ENCODE measurements at places on chromosomes 7 and 10. TPM values are rescaled to one million over a fixed set of nuclear protein-coding genes. Genes with fewer than 3 reads are reported as not detected.

Gene FBXO24
- total RNA-seq: 0.78 TPM

Gene SSBP1
- 108 TPM for total RNA-seq

Gene GRID1
- total RNA-seq: not detected

- no peaks in the 10 kb centered on the region for H3K36me3 ChIP-seq
- H3K4me1 ChIP-seq: peaks cover 7% of the 10 kb centered on the region
- DNase-seq: no peak
- no peak overlapping the region for H3K4me3 ChIP-seq
- no peaks in the 10 kb centered on the region for H3K27me3 ChIP-seq
Observed at GRCh38 chr7:75843613-75844116, 30.1 kb upstream of the CCL24 start.

DNA sequence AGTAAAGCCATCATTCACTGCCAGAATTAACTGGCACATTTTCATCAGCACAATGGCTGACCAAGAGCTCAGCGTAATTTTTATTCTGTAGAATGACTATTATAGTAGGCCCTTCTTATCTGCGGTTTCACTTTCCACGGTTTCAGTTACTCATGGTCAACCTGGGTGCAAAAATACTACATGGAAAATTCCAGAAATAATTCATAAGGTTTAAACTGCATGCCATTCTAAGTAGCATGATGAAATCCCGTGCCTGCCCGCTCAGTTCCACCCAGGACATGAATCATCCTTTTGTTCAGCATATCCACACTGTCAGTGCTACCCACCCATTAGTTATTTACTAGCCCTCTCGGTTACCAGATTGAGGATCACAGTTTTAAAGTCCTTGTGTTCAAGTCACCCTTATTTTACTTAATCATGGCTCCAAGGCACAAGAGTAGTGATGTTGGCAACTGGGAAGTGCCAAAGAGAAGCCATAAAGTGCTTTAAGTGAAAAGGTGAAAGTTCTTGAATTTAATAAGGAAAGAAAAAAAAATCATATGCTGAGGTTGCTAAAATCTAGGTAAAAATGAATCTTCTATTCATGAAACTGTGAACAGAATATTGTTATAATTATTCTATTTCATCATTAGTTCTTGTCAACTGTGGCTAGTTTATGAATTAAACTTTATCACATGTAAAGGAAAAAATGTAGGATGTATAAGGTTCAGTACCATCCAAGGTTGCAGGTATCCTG lies 204.9 kb downstream of the DOCK4 start:
- H3K4me3 ChIP-seq: no peak overlapping the region
- no peaks in the 10 kb centered on the region for H3K4me1 ChIP-seq
- no peaks in the 10 kb centered on the region for H3K27me3 ChIP-seq

DNA sequence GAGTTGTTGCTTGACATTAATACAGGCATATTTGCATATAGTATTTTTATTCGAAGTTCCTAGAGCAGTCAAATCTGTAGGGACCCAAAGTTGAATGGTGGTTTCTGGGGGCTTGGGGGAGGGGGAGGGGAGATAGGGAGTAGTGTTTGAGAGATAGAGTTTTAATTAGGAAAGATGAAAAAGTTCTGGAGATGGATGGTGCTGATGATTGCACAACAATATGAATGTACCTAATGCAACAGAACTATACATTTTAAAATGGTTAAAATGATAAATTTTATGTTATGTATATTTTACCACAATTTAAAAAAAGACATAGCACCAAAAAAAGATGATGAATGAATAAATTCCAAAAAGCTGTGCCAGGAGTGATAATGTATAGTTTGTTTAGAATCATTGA lies 41.8 kb downstream of the STK31 start:
- no peaks in the 10 kb centered on the region for H3K36me3 ChIP-seq
- no peak for DNase-seq
- H3K27ac ChIP-seq: no peak overlapping the region
- no peak overlapping the region for H3K4me3 ChIP-seq
- no peaks in the 10 kb centered on the region for H3K27me3 ChIP-seq
- no peaks in the 10 kb centered on the region for H3K4me1 ChIP-seq

DNA sequence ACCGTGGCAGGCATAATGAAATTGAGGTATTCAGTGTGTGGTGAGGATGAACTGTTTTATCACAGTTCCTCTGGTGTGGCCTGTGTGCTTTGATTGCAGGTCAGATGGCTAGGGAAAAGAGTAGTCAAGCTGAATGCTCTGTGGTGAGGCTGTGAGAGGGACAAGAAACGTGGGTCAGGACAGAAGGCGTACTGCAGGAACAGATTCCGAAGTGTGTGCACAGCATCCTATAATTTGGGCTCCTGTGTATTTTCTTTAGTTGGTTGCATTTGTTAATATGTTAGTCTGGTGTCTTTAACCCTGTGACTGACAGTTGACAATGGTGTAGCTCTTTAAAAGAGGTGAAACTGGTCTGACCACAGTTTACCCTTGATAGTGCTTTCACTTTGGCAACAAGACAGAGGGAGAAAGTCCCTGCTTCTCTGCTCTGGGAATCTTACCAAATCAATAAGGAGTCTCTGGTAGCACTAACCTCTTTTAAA lies 76.5 kb downstream of the AUTS2 start:
- H3K4me3 ChIP-seq: no peak overlapping the region
- no peaks in the 10 kb centered on the region for H3K27me3 ChIP-seq
- H3K4me1 ChIP-seq: no peaks in the 10 kb centered on the region
- DNase-seq: no peak
- no peaks in the 10 kb centered on the region for H3K36me3 ChIP-seq
- no peak overlapping the region for H3K27ac ChIP-seq

- H3K27me3 ChIP-seq: no peaks in the 10 kb centered on the region
- H3K4me3 ChIP-seq: no peak overlapping the region
- peaks cover 53% of the 10 kb centered on the region for H3K36me3 ChIP-seq
Observed at GRCh38 chr10:97229322-97230015, 43.7 kb upstream of the SLIT1 start.

GRCh38 chr10:43338117-43338516 lies 33.3 kb upstream of the FXYD4 start:
- no peak for DNase-seq
- peaks cover 11% of the 10 kb centered on the region for H3K4me1 ChIP-seq
- no peak overlapping the region for H3K27ac ChIP-seq
- no peaks in the 10 kb centered on the region for H3K36me3 ChIP-seq
- H3K27me3 ChIP-seq: peaks cover 5% of the 10 kb centered on the region

DNA sequence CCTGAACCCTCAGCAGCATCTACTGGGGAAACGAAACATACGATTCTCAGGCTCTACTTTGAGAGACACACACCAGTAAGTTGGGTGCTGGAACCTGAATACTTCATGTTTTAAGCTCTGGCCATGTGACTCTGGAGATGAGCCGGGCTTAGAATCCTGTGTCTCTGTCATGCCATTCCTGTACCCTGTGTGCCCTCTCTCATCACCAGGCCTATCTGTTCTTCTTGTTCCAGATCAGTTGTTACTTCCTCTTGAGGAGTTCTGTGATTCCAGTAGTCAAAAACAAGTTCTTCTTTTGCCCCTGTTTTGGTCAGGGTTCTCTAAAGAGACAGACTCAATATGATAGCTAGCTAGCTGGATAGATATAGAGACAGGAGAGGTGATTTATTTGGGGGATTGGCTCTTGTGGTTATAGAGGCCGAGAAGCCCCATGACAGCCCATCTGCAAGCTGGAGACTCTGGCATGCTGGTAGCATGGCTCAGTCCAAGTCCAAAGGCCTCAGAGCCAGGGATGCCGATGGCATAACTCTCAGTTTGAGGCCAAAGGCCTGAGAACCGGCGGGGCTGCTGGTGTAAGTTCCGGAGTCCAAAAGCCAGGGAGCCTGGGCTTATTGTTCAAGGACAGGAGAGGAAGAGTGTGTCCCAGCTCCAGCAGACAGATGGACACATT lies 54.3 kb downstream of the CHN2 start:
- no peaks in the 10 kb centered on the region for H3K27me3 ChIP-seq
- no peak overlapping the region for H3K4me3 ChIP-seq
- no peak for DNase-seq
